ENCODE measurements at places on chromosomes 6 and 20. TPM values are rescaled to one million over a fixed set of nuclear protein-coding genes. Genes with fewer than 3 reads are reported as not detected.
A peak's percentile ranks its signal among the peaks of the same experiment; 100 is the strongest.

GRCh38 chr6:124567401-124567800 lies 394.8 kb upstream of the RNF217 start:
- H3K27me3 ChIP-seq = no peaks in the 10 kb centered on the region
- no peaks in the 10 kb centered on the region for H3K36me3 ChIP-seq
- H3K4me1 ChIP-seq = no peaks in the 10 kb centered on the region
- no peak overlapping the region for H3K4me3 ChIP-seq
- DNase-seq = no peak

CST4 gene
- total RNA-seq = not detected

- no peaks in the 10 kb centered on the region for H3K27me3 ChIP-seq
- H3K36me3 ChIP-seq = no peaks in the 10 kb centered on the region
- no peak overlapping the region for H3K27ac ChIP-seq
- peaks cover 10% of the 10 kb centered on the region for H3K4me1 ChIP-seq
These were observed 56.9 kb downstream of the HAO1 start for GRCh38 chr20:7883309-7883708.

DNA sequence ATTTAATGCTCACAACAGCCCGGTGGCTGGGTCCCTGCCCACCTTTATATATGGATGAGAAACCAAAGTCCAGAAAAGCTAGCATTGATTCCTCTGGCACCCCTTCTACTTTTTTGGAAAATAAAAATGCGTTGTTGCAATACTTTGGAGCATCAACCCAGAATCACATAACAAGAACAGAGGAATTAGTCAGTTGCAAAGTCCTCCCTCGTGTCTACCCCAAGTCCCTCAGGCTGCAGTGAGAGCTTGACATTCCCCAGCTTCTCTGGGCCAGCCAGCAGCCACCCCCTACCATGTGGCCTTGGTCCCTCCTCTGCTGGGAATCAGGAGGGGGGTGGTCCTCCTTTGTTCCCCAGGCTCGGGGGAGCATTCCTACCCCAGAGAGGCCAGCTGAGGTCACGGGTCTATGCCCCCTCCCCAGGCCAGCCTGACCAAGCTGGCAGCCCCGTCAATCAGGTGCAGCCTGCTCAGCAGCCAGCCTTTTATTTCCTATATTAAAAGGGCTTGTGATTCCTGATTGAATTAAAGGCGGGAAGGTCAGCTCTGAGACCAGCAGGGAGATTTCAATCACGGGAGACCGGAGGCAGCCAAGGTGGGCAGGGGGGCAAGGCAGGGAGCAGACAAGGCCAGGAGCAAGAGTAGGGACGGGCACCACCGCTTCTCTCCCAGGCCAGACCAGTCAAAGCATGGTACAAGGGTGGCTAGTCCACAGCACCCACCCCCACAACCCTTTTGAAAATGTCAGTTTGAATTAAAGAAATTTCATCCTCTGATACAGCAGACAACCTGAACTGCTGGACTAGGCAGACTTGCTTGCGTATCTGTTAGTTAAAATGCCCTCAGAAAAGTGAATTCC lies 158.9 kb downstream of the MRPL14 start:
- no peak for DNase-seq
- no peak overlapping the region for H3K4me3 ChIP-seq
- peaks cover 7% of the 10 kb centered on the region for H3K4me1 ChIP-seq

DNA sequence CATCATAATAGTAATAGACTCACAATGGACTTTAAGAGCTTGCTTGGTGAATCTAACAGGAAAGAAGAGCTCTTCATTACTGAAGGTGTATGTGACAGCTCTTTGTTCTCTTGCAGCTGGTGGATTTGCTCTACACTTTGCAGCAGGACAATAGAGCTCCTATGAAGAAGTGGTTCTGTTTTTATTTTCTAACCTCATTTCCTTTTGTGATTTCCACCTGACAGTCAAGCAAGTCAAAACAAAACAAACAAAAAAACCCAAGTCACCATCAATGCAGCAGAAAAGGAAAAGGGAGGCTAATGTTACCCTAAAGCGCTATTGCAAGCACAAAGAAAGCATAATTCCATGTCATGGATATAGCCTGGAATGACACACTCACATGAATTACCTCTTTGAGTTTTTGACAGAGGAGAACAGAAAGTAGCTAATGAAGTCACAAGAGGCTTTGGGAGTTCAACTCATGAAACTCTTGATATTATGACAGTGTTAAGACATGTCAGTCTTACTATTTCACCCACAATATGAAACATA lies 1188.1 kb downstream of the EPHA7 start:
- H3K27me3 ChIP-seq = no peaks in the 10 kb centered on the region
- H3K27ac ChIP-seq = no peak overlapping the region
- H3K4me1 ChIP-seq = no peaks in the 10 kb centered on the region
- no peaks in the 10 kb centered on the region for H3K36me3 ChIP-seq
- H3K4me3 ChIP-seq = no peak overlapping the region

DNA sequence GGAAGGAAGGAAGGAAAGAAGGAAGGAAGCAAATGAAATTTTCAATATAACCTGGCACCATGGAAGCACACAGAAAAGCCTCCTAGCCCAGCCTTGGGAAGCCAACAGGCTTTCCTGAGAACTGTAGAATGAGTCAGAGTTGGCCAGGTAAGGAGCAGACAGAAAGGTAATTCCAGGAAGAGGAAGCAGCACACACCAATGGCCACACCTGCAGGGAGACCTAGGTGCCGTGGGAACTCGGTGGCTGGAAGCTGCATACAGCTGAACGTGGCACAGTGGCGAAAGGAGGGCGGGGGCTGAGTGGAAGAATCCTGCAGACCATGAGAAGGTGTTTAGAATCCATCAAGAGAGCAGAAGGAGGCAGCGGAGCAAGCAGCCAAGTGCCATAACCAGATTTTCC lies 224.8 kb upstream of the RREB1 start:
- H3K27ac ChIP-seq = no peak overlapping the region
- DNase-seq = no peak
- no peak overlapping the region for H3K4me3 ChIP-seq
- no peaks in the 10 kb centered on the region for H3K27me3 ChIP-seq
- peaks cover 9% of the 10 kb centered on the region for H3K4me1 ChIP-seq
- no peaks in the 10 kb centered on the region for H3K36me3 ChIP-seq

- DNase-seq = no peak
- no peaks in the 10 kb centered on the region for H3K4me1 ChIP-seq
- H3K27ac ChIP-seq = no peak overlapping the region
- no peaks in the 10 kb centered on the region for H3K27me3 ChIP-seq
- H3K36me3 ChIP-seq = no peaks in the 10 kb centered on the region
These were observed 23.2 kb upstream of the TXNDC5 start for GRCh38 chr6:7933794-7934193.

DNA sequence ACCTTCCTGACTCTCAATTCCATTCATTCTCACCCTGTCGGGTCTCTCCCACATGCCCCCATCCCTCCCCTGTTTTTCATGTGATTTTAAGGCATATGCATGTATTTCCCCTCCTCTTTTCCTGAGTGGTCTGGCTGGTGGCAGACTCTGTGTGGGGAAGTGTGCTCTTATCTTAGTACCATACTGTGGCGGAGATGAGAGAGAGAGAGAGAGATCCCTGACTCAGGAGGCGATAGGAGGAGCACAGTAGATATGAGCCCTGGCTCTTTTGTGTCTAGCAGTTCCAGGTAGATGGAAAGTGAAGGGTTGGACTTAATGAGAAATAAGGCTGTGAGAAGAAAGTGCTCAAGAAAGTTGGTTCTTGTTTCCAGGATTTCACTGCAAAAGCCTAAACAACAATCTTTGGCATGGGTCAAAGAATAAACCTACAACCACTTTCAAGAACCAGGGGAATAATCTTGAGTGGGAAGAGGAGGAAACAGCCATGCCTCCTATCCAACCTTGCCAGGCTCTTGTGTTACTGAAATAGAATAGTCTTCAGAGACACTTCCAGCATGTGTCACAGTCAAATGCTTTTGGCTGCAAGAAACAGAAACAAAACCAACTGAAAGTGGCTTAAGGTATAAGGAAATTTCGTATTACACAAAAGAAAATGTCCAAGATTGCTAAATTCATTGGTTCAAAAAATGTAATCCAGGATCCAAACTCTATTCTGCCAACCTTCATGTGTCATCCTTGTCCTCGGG lies 123.8 kb upstream of the MYLIP start:
- H3K27ac ChIP-seq = no peak overlapping the region
- no peak for DNase-seq
- H3K27me3 ChIP-seq = no peaks in the 10 kb centered on the region
- H3K36me3 ChIP-seq = no peaks in the 10 kb centered on the region

RIPPLY2 gene
- 5.4 TPM for total RNA-seq

EPB41L1 gene
- 33.1 TPM for total RNA-seq

GRCh38 chr20:19875376-19876221 lies 117.5 kb downstream of the RIN2 start:
- H3K4me3 ChIP-seq = no peak overlapping the region
- H3K36me3 ChIP-seq = no peaks in the 10 kb centered on the region
- DNase-seq = no peak
- H3K27me3 ChIP-seq = no peaks in the 10 kb centered on the region

IMPG1 gene
- not detected for total RNA-seq

GRCh38 chr20:55678126-55678525 lies 327.2 kb downstream of the CBLN4 start:
- no peak for DNase-seq
- H3K4me3 ChIP-seq = no peak overlapping the region
- H3K27me3 ChIP-seq = no peaks in the 10 kb centered on the region
- no peak overlapping the region for H3K27ac ChIP-seq
- H3K36me3 ChIP-seq = 0 out of 2 replicates have a peak, but pooled peaks cover 2% of the 10 kb centered on the region
- no peaks in the 10 kb centered on the region for H3K4me1 ChIP-seq

DNA sequence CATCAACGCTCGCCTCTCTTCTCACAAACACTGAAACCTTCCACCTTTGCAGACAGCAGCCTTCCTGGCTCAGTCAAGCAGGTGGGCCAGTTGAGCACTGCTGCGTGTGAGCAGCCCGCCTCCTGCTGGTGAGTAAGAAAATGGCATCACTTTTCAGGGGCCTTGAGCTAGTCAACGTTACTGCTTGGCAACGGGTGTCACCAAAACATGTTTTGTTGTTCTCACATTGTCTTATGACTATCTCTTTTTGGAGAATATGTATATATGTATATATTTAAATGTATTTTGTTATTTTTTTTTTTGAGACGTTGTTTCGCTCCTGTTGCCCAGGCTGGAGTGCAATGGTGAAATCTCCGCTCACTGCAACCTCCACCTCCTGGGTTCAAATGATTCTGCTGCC lies 97.0 kb upstream of the AGPAT4 start:
- no peaks in the 10 kb centered on the region for H3K4me1 ChIP-seq
- no peak overlapping the region for H3K4me3 ChIP-seq
- H3K36me3 ChIP-seq = no peaks in the 10 kb centered on the region
- DNase-seq = peak; percentile 87
- no peaks in the 10 kb centered on the region for H3K27me3 ChIP-seq

FBXO5 gene
- 49.6 TPM for total RNA-seq

TAAR1 gene
- not detected for total RNA-seq

ULBP3 gene
- 4.2 TPM for total RNA-seq

MEP1A gene
- not detected for total RNA-seq

- H3K27me3 ChIP-seq = no peaks in the 10 kb centered on the region
- peak; percentile 81 for DNase-seq
- H3K36me3 ChIP-seq = no peaks in the 10 kb centered on the region
- H3K4me3 ChIP-seq = no peak overlapping the region
- H3K4me1 ChIP-seq = no peaks in the 10 kb centered on the region
These were observed 21.6 kb upstream of the ZNF831 start for GRCh38 chr20:59141818-59142581.

DNA sequence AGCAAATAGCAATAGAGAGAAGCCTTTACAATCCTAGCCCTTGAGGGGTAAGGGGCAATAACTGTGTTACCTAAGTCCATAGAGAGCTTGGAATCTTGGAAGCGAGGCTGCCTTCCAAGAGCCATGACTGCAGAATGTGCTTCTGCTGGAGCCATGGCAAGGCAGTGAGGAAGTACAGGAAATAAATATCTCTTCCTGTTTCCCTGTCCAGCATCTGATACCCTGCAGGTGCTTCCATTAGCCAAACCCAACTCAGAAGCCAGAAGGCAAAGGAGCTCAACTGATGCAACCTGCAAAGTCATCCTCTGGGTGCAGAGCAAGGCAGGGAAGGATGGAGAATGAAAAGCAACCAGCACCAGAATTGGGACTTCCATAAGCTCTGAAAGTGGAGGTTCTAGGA lies 41.0 kb upstream of the KLHL31 start:
- no peaks in the 10 kb centered on the region for H3K4me1 ChIP-seq
- no peak for DNase-seq
- H3K27ac ChIP-seq = no peak overlapping the region
- H3K36me3 ChIP-seq = no peaks in the 10 kb centered on the region

- no peaks in the 10 kb centered on the region for H3K36me3 ChIP-seq
- peaks cover 27% of the 10 kb centered on the region for H3K4me1 ChIP-seq
- H3K27ac ChIP-seq = no peak overlapping the region
- DNase-seq = peak; percentile 88
- H3K27me3 ChIP-seq = peaks cover 83% of the 10 kb centered on the region
These were observed 57.0 kb upstream of the EPB41L1 start for GRCh38 chr20:36097337-36098151.

ARFGEF3 gene
- total RNA-seq = 24.6 TPM

SLC22A16 gene
- not detected for total RNA-seq

CAGE1 gene
- 0.07 TPM for total RNA-seq

RSPH4A gene
- total RNA-seq = 0.52 TPM

- no peaks in the 10 kb centered on the region for H3K27me3 ChIP-seq
- no peaks in the 10 kb centered on the region for H3K36me3 ChIP-seq
These were observed 12.4 kb upstream of the CCN5 start for GRCh38 chr20:44702776-44703175.

RWDD2A gene
- 2.6 TPM for total RNA-seq

GRCh38 chr20:61965606-61966491 lies 99.8 kb downstream of the TAF4 start:
- H3K4me1 ChIP-seq = no peaks in the 10 kb centered on the region
- peak overlapping the region; percentile 47 for H3K4me3 ChIP-seq
- H3K36me3 ChIP-seq = no peaks in the 10 kb centered on the region
- peak; percentile 75 for DNase-seq
- H3K27ac ChIP-seq = no peak overlapping the region
- H3K27me3 ChIP-seq = no peaks in the 10 kb centered on the region

GRCh38 chr6:39065561-39065960 lies 17.0 kb downstream of the GLP1R start:
- no peaks in the 10 kb centered on the region for H3K36me3 ChIP-seq
- no peak overlapping the region for H3K27ac ChIP-seq
- no peak overlapping the region for H3K4me3 ChIP-seq
- DNase-seq = no peak
- no peaks in the 10 kb centered on the region for H3K4me1 ChIP-seq

B3GALT4 gene
- 1.0 TPM for total RNA-seq

DNA sequence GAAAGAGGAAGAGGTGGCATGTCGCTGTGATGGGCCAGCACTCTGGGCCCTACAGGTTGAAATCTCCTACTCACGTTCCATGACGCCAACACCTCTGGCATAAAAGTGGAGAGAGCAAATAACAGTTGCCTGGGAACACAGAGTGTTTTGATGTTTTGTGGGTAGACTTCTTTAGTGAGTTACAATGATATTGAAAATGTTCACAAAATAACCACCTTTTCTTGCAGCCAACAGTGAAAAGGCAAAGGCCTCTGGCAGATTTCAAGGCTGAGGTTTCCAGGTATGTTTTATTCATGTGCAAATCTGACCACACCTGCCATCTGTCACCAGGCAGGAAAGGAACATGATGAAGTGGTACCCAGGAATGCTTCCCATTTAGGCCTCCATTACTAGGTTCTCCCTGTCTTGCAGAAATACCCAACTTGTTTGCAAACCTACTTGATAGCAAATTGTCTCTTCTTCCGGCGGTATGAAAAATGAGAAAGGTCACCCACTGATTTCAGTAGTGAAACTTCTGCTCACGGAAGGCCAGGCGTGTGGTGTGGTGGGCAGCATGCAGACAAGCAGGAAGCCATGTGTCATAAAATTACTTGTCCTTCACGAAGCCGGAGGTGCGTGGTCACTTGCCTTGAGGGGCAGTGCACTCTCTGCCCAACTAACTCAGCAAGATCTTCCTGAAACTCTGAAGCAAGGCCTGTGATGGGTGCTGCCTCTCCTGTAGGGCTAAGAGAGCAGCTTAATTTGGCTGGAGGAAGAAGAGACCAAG lies 299.1 kb upstream of the PRDM1 start:
- H3K4me1 ChIP-seq = no peaks in the 10 kb centered on the region
- H3K36me3 ChIP-seq = no peaks in the 10 kb centered on the region
- H3K27me3 ChIP-seq = no peaks in the 10 kb centered on the region
- no peak overlapping the region for H3K27ac ChIP-seq
- H3K4me3 ChIP-seq = no peak overlapping the region

All from GM23338 (cell line).